NCI-H748 treated with DMSO at 0.1 percent for 48 hours (cell line): ENCODE measurements at places on chromosomes 11 and 22.
A peak's percentile ranks its signal among the peaks of the same experiment; 100 is the strongest.

DNA sequence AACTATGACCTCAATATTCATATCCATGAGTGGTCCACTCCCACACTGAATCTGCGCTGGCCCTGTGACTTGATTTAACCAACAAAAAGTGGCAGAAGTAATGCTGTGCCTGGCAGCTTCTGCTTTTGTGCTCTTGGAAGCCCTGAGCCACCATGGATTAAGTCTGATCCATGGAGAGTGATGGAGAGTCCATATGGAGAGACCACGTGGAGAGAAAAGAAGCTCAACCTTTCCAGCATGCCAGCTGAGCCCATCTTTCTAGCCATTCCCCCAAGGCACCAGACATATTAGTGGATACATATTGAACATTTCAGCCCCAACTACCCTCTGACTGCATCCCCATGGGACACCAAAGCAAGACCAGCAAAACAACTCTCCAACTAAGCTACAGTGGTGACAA, 16.0 kb downstream of the LRRC55 start:
- no peak for DNase-seq

- DNase-seq, result no peak
These were observed 4.9 kb upstream of the ZBED4 start for GRCh38 chr22:49848690-49849160.

- no peak for DNase-seq
These were observed 295.6 kb downstream of the NELL1 start for GRCh38 chr11:20964985-20965384.

DNA sequence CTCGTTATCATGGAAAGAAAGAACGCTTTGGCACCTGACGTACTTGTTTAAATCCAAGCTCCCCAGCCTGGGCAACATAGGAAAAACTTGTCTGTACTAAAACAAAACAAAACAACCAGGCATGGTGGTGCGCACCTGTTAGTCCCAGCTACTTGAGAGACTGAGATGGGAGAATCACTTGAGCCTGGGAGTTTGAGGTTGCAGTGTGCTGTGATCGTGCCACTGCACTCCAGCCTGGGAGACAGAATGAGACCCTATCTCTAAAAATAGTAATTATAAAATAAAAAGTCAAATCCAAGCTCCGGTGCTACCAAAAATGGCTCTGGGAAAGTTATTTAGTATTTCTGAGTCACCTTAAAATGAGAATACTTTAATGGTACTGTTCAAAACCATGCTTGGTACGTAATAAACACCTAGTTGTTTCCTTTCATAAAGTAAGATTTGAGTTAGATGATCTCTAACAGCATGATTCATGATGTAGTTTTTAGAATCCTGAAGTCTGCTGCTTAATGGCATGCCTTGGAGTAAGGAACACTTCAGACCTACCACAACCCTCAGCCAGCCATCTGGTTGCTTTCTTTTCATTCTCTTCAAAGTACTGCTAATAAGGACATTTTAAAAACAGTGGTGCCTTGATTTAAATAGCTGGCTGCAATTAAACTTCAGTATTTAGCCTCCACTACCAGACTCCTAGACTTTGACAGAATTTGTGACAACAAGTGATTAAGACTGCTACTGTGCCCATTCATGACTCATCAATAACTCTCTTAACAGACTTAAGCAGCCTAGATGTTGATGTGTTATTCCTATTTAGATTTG, 8.4 kb downstream of the PPME1 start:
- DNase-seq, result no peak

- DNase-seq, result no peak
These were observed 43.8 kb downstream of the TRIOBP start for GRCh38 chr22:37740455-37741311.

DNA sequence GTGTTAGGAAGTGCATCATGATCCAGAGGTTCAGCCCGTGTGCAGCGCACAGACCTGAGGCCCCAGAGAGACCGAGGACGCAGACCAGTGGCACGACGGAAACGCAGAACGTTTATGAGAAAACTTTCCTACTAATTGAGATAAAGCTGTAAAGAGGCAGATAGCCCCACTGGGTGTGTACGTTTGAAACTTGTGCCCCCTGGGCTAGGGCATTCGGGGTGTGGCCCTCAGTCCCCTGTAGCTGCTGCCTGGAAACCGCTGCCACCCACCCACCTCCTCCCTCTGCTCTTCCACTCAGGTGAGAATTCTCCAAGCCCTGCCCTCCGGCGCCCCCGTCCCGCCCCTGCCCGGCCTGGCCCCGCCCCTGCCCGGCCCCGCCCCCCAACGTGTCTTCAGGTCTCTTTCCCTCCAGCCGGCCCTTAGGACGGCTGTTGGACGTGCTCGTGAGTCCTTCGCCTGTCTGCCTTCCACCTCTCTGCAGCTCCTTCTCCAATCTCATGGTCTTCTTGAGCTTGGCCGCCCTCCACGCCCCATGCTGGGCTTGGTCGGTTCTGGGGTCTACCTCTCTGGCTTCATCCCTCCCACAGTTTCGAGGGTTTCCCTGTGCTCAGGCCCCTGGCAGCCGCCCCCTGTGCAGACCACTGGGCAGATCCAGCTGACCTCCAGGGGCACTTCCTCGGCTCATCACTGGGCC, 12.1 kb downstream of the MAPK8IP2 start:
- peak; percentile 19 for DNase-seq

DNA sequence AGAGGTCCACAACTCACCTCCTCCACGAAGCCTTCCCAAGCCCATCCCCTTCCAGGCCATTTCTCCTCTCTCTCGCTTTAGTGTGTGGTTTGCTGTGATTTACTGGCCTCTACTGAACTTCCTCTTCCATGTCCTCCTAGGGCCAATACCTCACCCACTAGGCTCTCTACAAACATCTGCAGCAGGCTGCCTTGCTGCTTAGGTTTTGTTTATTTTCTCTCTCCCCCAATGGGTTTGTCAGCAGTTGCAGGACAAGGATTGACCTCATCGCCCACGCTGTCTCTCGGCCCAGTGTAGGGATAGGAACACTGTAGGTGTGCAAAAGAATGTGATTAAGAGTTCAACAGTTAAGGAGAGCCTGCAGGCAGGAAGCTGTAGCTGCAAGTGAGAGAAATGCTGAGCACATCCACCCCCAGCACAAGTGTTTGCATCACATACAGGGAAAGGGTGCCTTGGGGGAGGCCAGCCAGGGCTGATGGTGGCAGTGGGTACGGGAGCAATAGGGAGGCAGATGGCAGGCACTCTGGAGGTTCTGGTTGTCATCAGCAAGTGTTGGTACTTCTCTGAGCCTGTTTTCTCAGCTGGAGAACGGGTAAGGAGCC, 1.4 kb downstream of the PC start:
- no peak for DNase-seq

GRCh38 chr11:8671651-8672062, 10.8 kb downstream of the TRIM66 start:
- DNase-seq, result no peak

GRCh38 chr11:31767685-31768084, 43.4 kb downstream of the PAX6 start:
- DNase-seq, result no peak

DNA sequence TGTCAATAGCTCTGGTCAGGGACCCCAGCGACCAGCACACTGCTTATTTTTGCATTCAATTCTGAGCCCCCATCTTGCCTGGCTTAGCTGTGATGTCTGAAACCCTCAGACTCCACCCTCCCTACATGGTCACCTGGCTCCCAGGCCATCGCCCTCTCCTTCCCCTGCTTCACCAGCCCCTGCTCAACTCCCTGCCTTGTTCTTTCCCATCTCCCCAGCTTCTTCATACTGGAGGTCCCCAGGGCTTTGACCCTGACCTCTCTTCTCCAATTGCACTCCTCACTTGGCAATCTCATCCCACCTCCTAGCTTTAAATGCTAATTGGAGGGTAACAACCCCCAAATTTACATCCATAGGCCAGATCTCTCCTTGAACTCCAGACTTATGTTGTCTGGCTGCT, 84.3 kb upstream of the GNAZ start:
- no peak for DNase-seq
